ENCODE measurements at places on chromosomes 11 and 22.

GRCh38 chr11:67266449-67267187, at the start of gene GRK2:
Gene GRK2 (plus strand): TSS chr11:67266473. CDS start chr11:67266700, 227 bp downstream.
- DNase-seq: peak; percentile 55

DNA sequence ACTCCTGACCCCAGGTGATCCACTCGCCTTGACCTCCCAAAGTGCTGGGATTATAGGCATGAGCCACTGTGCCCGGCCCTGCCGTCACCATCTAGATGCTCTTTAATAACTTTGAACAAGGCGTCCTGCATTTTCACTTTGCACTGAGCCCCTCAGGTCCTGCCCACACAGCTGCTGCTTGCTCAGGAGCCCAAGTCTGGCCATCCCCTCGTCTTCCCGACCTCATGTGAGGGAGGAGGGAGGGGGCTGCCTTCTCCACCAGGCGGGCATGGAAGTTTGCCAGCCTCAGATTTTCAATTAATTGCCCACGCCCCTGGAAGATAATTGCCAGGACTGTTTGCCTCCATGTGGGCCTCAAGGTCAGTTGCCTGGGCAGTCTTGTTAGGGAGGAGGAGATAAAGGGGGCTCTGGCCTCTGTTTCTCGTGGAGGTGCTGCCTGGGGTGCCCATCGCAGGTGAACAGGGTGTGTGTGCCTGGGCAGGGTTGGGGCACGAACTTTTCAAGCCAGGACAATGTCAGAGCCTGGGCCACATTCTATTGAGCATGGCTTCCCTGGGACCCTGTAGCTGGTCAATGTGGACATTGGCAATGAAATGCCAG, 27.9 kb upstream of the MYEOV start:
- no peak for DNase-seq

DNA sequence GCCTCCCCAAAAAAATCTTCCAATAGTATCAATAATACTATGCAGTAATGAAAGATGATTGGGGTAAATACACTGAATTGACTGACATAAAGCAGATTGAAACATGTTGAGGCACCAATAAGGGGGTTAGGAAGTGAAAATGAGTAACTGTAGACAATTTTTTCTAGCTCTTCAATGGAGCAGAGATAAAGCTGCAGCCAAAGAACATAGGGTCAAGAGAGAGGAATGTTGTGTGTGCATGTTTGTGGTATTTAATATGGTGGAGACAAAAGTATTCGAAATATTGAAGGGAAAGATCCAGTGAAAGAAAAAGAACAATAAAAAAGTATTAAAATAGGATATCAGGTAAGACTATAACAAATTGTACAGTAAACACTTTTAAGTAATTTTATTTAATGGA, 450.0 kb upstream of the CCDC179 start:
- no peak for DNase-seq

GRCh38 chr22:37126882-37127281, 17.4 kb upstream of the TMPRSS6 start:
- no peak for DNase-seq

DNA sequence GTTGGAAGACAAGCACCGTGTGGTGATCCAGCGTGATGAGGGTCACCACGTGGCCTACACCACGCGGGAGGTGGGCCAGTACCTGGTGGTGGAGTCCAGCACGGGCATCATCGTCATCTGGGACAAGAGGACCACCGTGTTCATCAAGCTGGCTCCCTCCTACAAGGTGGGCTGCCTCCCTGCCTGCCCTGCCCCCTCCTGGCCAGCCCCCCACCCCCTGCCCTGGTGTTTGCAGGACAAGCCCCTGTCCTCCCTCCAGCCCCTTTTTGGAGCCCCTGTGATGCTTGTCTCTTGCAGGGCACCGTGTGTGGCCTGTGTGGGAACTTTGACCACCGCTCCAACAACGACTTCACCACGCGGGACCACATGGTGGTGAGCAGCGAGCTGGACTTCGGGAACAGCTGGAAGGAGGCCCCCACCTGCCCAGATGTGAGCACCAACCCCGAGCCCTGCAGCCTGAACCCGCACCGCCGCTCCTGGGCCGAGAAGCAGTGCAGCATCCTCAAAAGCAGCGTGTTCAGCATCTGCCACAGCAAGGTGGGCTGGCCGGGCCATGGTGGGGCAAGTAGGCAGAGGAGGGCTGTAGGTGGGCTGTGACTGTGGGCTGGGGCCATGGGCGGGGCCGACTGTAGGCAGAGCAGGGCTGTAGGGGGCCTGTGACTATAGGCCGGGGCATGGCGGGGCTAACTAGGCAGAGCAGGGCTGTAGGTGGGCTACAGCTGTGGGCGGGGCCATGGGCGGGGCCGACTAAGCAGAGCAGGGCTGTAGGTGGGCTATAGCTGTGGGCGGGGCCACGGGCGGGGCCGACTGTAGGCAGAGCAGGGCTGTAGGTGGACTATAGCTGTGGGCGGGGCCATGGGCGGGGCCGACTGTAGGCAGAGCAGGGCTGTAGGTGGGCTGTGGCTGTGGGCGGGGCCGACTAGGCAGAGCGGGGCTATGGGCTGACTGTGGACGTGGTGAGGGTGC, 13.6 kb downstream of the MUC2 start:
- no peak for DNase-seq

DNA sequence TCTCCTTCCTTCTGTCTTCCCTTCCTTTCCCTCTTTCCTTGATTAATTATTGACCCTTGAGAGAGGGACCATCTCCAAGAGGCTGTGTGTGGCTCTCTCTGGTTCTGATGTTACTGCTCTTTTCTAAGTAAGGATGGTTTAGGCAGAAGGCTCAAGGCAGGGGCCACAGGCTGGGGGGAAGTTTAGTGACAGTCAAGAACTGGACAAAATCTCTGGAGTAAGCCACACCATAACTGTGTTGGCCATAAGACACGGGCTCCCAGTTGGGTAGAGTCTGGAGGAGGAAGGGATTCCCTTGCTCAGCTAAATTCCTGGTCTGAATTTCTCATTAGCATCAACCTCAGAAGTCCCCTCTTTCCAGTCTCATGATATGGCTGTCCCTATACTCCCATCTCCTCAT, 74.7 kb downstream of the BUD13 start:
- no peak for DNase-seq

DNA sequence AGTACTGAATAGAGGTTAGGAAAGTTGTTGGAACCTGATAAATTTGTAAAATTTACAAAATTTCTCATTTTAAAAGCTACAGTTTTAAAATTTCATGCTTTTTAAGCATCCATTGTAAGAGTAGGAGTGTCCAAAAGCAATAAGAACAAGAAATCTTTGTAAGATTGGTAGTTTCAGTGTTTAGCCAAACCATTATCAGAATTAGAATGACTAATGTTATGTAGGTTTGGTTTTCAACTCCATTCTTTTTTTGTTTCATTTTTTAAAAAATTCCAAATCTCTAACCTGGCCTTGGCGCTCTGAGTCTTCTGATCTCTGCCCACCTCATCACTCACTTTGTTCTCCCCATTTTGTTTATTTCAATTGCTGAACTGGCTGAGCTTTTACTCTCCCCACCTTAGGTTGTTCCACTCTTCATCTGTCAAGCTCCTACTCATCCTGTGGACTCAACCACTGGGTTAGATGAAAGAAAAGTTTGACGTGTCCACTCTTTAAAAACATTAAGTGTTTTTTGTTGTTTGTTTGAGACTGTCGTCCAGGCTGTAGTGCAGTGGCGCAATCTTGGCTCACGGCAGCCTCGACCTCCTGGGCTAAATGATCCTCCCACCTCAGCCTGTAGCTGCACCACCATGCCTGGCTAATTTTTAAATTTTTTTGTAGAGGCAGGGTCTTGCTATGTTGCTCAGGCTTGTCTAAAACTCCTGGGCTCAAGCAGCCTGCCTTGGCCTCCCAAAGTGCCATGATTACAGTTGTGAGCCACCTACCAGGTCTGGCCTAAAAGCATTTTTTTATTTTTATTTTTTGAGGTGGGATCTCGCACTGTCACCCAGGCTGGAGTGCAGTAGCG, 14.0 kb downstream of the EP300 start:
- DNase-seq: no peak

GRCh38 chr22:50727678-50728522, 10.1 kb upstream of the ACR start:
- no peak for DNase-seq

- no peak for DNase-seq
These were observed 132.4 kb downstream of the MN1 start for GRCh38 chr22:27668828-27669797.

DNA sequence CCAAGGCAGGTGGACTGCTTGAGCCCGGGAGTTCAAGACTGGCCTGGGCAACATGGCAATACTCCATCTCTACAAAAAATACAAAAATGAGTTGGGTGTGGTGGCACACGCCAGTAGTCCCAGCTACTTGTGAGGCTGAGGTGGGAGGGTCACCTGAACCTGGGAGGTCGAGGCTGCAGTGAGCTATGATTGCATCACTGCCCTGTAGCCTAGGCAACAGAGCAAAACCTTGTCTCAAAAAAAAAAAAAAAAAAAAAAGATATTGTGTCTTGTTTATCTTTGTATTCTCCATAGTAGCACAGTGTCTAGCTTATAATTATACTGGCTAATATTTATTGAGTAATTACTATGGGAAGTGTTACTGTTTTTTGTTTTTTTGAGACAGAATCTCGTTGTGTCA, 15.8 kb upstream of the GPHA2 start:
- DNase-seq: no peak

GRCh38 chr22:44685384-44686056, 16.5 kb upstream of the PRR5 start:
- peak; percentile 84 for DNase-seq

DNA sequence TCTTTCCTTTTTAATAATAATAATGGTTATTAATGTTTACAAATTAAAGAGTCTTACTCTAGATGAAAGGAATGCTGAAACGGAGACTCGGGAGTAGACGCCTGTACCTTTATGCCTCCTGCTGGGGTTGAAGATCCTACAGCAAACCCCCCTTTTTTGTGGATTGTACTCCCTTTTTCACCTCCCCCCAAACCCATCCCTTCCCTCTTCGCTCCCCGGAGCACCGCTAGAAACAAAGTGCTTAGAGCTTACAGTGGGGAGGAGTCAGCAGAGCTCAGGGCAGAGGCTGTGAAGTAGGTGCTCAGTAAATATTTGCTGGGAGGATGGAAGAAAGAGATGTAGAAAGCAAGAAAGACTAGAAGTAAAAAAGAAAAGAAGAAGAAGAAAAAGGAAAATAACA, 169.7 kb downstream of the NXPE2 start:
- DNase-seq: no peak

- DNase-seq: no peak
These were observed 12.8 kb downstream of the PARVG start for GRCh38 chr22:44193535-44193891.

DNA sequence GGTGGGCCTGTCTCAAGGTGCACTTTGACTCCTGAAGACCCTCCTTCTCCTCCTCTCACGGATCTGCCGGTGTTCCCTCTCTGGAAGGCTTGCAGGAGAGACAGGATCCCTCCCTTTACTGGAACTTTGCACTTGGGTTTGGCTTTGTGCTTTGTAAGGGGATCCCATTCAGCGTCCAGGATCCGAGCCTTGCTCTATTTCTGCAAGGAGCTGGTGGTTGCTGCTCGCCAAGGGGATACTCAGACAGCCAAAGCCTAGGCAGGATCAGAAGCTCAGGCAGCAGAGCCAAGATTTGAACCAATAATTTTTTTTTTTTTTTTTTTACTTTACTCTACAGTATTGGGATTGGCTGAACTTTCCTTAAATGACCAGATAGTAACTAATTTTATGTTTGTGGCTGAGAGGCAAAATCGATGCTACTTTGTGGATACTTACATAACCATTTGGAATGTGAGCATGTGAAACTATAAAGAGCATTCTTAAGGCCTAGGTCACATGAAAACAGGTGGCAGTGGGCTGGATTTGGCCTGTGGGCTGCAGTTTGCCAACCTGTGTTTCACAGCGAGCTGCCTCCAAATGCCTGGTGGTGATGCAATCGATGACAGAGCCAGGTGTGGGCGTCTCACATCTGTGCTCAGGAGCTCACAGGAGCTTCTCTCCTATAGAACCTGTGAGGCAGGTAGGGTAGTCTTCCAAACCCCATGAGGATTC, 25.2 kb downstream of the BCR start:
- peak; percentile 30 for DNase-seq

GRCh38 chr22:32564170-32565001, 89.8 kb downstream of the FBXO7 start:
- no peak for DNase-seq

DNA sequence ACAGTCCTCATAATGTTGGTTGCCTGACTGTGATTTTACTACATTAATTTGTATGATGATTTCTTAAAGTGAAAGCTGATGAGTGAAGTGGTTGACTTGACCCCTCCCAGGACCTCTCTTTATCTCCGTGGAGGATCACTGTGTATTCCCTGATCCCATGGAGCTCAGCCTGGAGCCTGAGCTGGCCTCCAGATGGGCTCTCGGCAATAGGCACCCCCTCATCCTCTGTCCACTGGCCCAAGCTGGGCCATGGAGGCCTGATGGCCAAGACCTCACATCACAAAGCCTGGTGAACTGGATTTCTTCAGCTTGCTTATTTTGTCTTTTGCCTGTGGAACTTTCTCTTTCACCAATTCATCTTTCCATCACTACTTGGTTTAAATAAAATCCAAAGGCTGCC, 75.2 kb downstream of the WNT11 start:
- DNase-seq: no peak

GRCh38 chr11:24437123-24437522, 59.7 kb upstream of the LUZP2 start:
- no peak for DNase-seq

- no peak for DNase-seq
These were observed 149.0 kb downstream of the PKNOX2 start for GRCh38 chr11:125313271-125314219.

GRCh38 chr22:45336971-45337431, 27.3 kb downstream of the FAM118A start:
- DNase-seq: no peak

DNA sequence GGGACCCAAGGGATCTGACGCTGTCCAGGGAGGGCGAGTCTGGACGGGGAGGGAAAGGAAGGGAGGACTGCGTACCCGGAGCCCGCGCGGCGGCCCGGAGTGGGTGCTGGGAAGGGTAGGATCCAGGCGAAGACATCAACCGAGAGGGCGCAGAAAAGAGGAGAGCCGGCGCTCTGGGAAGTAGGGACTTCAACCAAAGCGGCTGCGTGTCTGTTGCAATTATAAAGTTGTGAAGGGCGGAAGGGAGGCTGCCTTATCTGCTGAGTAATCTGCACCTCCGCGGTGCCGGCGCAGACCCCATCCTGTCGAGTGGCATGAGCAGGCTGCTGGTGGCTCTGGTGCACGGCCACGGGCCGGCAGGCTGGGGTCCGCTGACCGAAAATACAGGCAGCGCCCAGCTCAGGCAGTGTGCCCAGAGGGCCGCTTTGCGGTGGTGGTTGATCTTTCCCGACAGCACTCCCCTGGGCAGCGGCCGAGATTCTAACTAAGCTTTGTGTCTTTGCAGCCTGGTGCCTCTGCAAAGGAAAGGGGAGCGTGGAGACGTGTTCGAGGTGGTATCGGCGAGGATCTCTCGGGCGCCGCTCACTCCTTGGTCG, 978 bp downstream of the C11orf87 start:
- no peak for DNase-seq
